ENCODE measurements at places on chromosomes 13 and 19.
A peak's percentile ranks its signal among the peaks of the same experiment; 100 is the strongest.

- no peak for DNase-seq
Measured at GRCh38 chr13:43348397-43348796, 325.0 kb downstream of the DNAJC15 start.

DNA sequence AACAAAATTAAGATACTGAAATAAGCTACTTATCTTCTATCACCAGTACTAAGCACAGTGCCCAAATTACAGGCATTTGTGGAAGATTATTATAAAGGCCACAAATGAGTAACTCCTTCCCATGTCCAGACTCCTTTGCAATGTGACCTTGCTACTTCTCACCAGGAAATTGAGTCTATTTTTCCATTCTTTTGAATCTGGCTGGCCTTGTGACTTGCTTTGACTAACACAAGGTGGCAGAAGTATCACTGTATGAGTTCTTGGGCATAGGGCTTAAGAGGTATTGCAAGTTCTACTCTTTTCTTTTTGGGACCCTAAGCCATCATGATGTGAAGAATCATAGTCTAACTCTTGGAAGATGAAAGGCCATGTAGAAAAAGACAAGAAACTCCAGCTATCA is 49.9 kb downstream of the UGGT2 start:
- DNase-seq = no peak

GRCh38 chr13:51158880-51159518 is 47.9 kb upstream of the C13orf42 start:
- DNase-seq = no peak

GRCh38 chr19:49976496-49976895 is 15.5 kb upstream of the SIGLEC11 start:
- DNase-seq = no peak

GRCh38 chr19:13887018-13887436 is 10.1 kb downstream of the NANOS3 start:
- no peak for DNase-seq

DNA sequence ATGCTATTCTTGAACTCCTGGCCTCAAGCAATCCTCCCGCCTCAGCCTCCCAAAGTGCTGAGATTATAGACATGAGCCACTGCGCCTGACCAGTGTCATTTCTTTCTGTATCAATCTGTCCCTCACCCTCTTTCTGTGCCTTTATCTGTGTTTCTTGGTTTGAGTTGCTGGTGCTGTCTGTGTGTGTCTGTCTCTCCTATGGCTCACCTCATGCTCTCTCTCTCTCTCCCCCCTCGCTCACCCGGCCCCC is 9.9 kb downstream of the IRF2BP1 start:
- no peak for DNase-seq

- DNase-seq = no peak
Measured at GRCh38 chr13:49810567-49811526, 18.4 kb upstream of the KPNA3 start.

DNA sequence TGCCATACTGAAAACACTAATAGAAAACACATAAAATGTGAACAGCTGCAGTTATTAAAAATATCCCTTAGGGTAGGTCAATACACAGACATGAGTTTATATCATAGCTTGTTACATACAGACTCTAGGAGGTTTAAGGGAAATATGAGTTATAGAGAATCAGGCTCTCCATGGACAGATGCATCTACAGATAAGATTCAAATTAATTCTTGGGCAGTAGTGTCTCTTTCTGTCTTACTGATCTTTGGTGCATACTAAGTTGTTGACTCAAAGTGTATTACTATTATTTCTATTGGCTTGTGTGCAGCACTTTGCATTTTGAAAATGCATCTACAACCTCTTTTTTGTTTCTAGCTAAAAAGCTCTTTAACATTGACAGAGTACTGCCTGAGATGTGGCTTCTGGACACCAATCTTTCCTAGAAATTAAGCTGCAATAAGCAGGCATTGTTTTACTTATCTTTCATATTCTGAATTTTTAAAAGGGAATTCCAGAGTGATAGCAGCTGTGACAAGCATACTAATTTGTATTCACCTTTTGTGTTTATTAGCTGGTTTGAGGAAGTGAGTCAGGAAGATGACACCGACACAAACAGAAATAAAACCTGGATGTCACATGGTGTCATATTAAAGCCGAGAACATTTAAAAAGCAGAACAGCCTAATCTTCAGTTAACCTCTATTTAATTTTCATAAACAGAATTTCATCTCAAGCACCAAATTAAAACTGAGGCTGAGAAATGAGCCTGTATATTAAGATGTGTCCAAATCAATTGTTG is 399.0 kb downstream of the PCDH9 start:
- no peak for DNase-seq

DNA sequence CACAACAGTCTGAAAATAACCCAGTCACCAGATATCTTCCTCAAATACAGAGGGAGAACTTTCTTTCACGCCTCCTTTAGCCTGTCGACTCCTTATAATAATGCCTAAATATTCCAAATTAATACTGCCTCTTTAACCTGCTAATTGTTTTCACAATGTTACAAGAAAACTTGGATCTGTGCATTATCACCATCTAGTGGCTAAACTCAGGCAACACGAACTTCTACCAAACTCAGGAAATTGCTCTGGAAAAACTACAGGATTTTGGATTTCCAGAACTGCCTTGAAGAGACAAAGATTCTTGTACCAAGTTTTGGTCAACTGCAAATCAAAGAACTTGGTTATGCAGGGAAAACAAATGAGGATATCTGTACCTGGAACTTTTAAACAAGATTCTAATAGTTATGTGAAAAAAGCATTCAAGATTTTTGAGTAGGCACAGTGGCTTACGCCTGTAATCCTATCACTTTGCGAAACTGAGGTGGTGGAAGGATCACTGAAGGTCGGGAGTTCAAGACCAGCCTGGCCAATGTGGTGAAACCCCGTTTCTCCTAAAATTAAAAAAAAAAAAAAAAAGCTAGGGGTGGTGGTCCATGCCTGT is 10.8 kb downstream of the CLN5 start:
- peak; percentile 9 for DNase-seq

DNA sequence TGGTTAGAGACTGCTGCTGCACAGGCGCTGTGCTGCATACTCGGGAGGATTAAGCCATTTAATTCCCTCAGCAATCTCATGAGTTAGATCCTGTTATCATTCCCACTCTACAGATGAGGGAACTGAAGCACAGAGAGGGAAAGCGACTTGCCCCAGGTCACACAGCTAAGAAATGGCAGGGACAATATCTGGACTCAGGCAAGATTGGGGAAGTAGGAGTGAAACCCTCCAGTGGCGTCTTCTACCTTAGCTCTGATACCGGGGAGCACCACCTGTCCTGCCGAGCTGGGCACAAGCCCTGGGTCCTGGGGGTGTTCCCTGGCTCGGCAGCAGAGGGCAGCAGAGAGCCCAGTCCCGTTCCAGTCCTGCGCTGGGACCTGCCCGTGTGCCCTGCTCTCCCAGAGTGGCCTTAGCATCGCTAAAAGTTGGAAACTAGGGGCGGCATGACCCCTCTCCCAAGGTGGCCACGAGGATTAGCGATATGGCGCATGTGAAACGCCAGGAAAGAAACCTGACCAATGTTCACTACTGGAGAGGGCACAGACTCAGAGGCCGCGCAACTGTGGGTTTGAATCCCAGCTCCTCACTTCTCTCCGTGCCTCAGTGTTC is 20.5 kb downstream of the CYTH2 start:
- DNase-seq = peak; percentile 70

- no peak for DNase-seq
Measured at GRCh38 chr19:31254180-31254551, 95.1 kb downstream of the TSHZ3 start.

DNA sequence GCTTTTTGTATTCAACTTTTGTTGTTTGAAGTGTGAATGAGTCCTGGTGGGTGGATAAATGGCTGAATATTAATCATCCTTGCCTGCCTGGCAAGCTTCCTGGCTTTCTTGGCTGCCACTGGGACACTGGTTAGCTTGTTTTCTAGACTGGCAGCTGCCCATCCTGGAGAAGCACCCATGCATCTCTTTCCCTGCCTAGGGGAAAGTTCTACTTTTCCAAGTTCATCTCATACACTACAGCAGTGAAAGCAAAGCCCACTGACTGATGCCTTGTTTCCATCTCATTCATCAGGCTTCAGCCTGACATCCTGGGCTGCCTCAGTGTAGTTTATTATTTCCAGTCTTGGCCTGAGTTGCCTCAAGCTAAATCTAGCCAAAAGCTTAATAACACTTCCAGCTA is 244.8 kb downstream of the PCDH20 start:
- DNase-seq = no peak

GRCh38 chr13:102793611-102794355 is 5.0 kb downstream of the POGLUT2 start:
- no peak for DNase-seq

DNA sequence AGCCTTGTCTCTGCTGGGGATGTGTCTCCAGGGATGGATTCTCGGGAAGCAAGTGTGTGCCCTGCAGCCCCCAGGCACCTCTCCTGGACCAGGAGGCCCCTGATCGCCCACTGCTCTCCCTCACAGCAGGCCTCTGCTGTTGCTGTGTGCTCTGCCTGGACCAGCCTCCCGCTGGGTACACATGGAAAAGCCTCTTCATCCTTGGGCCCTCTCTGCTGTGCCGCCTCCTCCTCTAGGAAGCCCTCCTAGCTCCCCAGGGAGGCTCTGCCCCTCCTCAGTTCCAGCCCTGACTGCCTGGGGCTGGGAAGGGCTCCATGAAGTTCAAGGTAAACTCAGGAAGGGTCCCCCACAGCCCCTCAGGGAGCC is 12.0 kb downstream of the NDUFA11 start:
- no peak for DNase-seq

- DNase-seq = no peak
Measured at GRCh38 chr19:3979289-3979673, 6.0 kb downstream of the EEF2 start.

DNA sequence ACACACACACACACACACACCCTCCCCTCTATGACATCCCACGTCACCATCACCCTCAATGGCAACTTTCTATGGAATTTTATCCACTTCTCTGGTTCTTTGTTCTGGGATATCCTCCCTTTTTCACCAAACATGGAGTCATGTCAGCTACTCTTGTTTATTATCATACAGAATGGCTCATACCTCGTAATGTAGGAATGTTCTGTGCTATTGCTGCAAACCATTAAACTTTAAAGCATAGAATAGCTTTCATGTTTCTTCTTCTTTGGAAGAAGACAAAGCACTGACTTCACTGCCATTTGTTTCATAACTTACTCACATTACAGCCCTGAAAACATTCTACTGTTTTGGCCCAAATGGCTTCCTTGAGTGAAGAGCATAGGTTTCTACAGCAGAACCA is 163.4 kb downstream of the FOXO1 start:
- DNase-seq = no peak

DNA sequence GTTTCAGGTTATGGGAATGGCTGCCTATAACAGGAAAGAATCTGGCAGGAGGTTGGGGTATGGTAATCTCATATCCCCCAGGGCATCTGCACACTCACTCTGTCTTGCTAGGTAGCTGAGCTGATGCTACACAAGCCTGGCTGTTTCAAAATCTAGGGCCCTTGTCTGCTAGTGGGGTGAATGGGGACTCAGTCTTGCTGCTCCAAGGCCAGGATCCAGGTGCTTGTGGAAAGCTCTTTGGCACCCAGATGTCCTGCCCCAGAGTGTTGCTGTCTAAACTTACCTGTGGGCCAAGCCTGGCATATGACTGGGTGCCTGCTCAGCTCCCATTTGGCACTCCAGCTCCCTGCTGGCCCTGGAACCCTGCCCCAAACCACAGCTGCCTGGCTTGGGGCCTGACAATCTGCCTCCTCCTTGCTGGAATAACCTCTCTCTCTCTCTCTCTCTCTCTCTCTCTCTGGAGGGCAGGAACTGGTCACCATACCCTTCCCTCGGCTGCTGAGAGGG is 158.1 kb upstream of the TSC22D1 start:
- DNase-seq = peak; percentile 71

DNA sequence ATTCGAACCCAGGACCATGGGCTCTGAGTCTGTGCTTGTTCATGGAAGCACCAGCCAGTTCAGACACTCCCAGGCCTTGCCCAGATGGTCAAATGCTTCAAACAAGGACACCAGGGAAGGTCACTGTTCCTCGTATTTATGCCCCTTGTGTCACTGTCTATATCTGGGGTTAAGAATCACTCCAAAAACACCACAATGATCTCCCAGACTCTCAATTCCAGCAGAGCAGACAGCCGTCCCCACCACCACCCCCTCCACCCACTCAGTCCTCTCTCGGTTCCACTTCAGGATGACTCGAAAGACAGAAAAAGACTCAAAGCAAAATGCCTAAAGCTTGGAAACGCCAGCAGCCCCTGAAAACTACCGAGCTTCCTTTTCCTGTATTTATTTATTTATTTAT is 79.0 kb downstream of the INSR start:
- no peak for DNase-seq

DNA sequence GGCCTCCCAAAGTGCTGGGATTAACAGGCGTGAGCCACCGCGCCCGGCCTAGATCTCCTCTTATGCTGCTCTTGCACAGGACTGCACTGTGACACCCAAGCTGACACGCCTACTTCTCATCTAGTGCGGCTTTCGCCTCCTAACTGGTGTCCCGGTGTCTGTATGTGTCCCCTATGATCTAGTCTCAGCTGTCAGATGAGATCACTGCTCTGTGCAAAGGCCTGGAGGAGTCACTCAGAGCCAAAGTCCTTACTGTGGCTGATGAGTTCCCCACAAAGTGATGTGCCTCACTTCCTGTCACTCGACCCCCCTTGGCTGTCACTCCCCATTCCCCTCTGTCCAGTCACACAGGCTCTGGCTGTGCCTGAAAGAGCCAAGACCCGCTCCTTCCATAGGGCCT is 2.5 kb downstream of the ZNF556 start:
- no peak for DNase-seq

- DNase-seq = no peak
Measured at GRCh38 chr13:25112695-25113255, 16.8 kb downstream of the PABPC3 start.

DNA sequence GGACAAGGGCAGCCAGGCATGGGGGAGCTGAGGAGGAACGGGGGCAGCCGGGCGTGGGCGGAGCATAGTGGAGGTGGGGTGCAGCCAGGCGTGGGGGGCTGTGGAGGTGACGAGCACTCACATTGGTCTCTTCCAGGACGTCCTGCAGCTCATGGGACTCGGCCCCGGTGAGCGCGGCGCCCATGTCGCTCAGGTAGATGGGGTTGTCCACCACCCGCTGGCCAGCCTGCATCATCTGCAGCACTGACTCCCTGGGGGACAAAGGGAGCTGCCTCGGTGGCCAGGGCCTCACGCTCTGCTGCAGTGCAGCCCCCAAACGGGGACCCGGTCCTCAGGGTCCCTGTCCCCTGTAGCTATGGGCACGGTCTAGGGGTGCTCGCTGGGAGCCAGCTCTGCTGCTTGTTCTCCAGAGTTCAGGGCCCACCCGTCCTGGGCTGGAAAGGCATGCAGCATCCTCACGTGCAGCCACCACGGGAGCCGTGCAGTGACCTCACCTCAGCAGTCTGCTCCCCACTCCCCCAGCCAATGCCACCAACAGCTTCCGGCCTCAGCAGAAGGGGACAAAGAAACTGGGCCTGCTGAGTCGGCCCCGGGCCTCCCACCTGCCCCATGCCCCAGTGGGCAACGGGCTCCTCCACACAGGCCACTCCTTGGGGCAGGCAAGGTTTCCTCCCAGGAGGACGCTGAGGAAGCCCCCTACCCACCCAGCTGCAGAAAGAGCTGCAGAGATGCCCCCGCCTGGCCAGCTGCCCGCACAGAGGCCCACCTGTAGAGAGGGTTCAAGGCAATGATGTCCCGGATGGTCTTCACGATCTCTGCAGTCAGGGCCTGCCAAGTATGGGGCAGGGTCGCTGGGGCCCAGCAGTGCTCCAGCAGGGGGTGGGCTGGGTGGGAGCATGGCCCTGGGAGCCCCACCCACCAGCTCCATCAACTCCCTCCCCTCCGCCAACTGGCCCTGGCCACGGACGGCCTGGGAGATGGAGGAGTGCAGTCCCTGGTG is 12.1 kb downstream of the LONP1 start:
- DNase-seq = no peak
